Skin of body (tissue), 3 donors: ENCODE measurements at places on chromosomes 7 and 10. TPM values are rescaled to one million over a fixed set of nuclear protein-coding genes. Genes with fewer than 3 reads are reported as not detected.

- no peak for DNase-seq
Measured at GRCh38 chr10:29081951-29082685, 206.8 kb upstream of the LYZL1 start.

DNA sequence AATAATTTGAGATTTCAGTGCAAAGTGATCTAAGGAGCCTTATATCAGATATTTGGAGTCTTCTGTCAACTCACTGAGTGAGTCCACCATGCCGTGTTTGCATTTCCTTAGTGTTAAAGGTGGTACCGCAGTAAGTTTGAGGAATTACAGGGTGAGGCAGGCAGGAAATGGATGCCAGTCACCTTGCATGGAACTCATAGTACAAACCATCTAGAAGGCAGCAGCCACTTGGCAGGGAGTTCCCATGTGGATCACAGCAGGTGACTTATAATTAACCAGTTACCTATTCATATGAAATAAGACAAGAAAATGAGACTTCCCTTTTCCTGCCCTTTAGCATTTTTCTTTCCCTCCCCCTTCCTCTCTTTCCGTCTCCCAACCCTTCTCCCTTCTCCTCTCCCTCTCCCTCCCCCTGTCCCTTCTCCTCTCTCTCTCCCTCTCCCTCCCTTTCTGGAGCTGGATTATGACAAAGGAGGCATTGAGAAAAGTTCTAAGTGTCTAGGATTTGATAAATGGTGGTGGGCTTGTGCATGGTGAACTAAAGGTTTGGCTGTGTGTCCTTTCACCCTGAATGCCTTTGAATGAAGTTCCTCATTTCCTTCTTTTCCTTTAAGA lies 94.1 kb downstream of the LRRC4 start:
- no peak for DNase-seq

DNA sequence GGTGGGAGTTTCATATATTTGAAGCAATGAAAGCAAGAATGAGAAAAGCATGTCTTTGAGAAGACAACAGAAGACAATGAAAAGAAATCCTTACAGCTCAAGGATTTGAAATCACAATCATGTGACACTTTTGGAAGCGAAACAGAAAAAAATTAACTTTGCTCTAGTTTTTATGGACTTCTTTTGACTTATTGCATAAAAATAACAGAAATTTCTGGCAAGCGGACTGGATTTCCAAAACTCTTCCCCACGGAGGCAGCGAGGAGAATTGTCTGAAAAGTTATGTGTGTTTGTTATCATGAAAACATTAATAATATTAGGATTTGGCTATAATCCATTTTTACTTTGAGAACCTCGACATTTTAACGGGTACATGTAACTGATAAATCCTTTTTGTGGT lies 223.3 kb downstream of the LRMDA start:
- peak; percentile 85 for DNase-seq

- DNase-seq, result no peak
Measured at GRCh38 chr10:110643653-110644597, at the start of gene RBM20. Gene RBM20 (plus strand): TSS chr10:110644336. CDS start chr10:110644455, 119 bp downstream.

DNA sequence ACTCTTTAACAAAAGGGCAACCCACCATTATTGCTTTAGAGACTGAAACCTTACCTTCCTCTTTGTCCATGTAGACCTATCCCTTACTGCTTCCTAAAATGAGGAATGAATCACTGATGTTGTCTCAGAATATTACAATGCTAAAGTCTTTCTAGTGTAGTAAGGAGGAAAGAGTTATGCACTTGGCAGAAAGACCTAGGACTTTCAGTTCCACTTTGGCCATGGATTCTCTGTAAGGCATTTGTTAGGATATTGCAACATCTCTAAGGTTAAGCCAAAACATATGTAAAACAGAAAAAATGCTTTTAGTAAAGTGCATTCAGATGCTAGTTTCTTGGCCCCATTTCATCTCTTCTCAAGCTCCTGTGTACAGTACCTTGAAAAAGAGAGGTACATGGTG lies 230.9 kb downstream of the PARD3 start:
- peak; percentile 91 for DNase-seq

- peak; percentile 75 for DNase-seq
Measured at GRCh38 chr10:17006631-17007417, 122.8 kb downstream of the CUBN start.

DNA sequence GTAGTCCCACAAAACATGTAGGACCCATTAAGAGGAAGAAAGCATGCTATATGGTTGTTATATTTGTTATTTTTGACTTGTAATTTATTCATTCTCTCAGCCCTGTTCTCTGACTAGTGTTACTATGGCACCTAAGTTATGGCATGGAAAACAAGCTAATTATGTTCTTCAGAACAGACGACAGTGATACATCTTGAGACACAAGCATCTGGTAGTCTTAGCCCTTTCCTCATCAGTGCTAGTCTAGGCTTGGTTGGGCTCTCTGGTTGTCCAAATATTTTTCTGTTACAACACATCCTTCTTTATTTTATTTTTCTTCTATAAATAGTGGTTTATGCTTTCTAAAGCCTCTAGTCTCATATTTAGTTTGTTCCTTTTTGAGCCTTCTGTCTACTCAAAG lies 308.3 kb upstream of the KAT6B start:
- no peak for DNase-seq

GRCh38 chr7:105672801-105673200 lies 91.5 kb upstream of the EFCAB10 start:
- DNase-seq, result no peak

GRCh38 chr10:78742730-78743615 lies 325.8 kb upstream of the ZMIZ1 start:
- DNase-seq, result peak; percentile 79

CALHM1 gene
- total RNA-seq, result not detected

SFXN2 gene
- 7.1 TPM for total RNA-seq

MEST gene
- 357 TPM for total RNA-seq

CFAP69 gene
- 15.3 TPM for total RNA-seq

OPN4 gene
- total RNA-seq, result not detected

TMEM176B gene
- total RNA-seq, result 24.6 TPM

UCMA gene
- not detected for total RNA-seq
